Gastroesophageal sphincter (tissue), 4 donors: ENCODE measurements at places on chromosomes 5 and 9.

- no peak for ATAC-seq
Measured at GRCh38 chr9:132078699-132079356, 839 bp downstream of the MED27 start.

DNA sequence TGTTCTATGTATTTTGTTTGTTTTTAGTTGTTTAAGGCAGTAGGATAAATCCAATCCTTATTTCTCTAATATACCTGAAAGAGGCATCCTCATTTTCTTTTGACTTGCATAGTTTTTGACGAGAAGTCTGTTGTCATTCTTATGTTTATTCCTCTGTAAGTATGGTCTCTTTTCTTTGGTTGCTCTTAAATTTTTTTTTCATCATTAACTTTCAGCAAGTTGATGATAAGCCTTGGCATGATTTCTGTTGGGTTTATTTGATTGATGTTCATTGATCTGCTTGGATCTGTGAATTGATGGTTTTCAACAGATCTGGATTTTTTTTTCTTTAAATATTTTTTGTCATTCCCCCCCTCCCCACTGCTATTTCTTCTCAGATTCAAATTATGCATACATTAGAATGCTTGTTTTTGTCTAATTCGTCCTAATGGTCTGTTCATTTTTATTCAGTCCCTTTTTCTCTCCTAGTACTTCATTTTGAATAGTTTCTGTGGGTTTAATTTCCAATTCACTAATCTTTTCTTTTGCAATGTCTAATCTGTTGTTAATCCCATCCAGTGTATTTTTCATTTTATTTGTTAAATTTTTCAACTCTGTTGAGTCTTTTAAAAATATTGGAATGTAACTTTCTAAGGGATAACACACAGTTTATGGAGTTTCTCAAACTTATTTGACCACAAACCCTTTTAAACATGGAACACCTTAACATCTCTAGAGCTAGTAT is 495.9 kb downstream of the CSNK1G3 start:
- ATAC-seq: no peak

DNA sequence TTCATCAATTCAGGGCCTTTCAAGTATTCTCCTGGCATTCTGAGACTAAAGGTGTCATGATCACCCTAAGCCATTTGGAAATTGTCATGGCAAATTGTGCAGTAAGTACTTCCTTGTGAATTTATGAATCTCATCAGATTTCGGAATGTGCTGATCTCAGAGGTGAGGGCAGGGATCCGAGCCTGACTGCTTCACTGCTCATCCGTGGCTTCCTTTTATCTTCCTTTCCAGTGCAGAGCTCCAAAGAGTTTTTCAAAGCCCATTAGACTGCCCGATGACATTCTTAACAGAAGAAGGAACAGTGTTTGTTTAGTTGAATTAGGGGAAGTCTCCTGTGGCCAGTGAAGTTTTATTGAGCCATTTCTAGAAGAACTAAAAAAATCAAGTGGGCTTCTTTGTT is 182.8 kb upstream of the GDNF start:
- no peak for ATAC-seq

- ATAC-seq: no peak
Measured at GRCh38 chr9:8730618-8731017, 931.0 kb upstream of the DMAC1 start.

DNA sequence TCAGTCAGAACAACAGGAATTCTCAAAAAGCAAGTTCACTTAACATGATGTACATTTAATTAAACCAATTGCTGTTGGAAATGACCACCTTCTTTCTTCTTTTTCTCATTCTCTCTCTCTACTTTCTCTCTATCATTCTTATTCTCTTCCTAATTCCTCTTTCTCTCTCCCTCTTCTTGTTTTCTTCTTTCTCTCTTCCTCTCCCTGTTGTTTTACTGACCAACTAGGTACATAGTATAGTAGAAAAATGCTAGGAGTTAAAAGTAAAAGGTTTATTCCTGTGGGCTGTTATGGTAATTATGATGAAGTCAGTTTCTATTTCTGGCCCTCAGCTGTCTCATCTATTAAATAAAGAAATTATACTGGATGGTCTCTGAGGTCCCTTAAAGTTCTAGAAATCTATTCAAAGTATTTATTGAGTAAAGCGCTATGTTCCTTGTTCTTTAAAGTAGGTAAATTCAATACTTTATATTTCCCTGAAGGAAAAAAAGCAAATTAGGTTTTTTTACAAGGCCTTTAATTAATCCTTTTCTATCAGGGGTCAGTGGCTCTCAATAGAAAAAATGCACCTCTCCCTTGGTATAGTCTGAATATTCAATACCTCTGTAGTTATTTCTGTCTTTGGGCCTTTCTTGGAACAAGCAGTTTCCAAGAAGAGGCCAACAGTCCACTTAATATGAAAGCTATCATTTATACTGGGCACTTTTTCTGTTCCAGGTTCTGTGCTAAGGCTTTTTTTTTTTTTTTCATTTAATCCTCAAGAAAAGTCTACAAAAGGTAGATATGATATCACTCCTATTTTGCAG is 102.3 kb upstream of the SLC30A5 start:
- ATAC-seq: no peak
